ENCODE measurements at places on chromosomes 16 and 17.

DNA sequence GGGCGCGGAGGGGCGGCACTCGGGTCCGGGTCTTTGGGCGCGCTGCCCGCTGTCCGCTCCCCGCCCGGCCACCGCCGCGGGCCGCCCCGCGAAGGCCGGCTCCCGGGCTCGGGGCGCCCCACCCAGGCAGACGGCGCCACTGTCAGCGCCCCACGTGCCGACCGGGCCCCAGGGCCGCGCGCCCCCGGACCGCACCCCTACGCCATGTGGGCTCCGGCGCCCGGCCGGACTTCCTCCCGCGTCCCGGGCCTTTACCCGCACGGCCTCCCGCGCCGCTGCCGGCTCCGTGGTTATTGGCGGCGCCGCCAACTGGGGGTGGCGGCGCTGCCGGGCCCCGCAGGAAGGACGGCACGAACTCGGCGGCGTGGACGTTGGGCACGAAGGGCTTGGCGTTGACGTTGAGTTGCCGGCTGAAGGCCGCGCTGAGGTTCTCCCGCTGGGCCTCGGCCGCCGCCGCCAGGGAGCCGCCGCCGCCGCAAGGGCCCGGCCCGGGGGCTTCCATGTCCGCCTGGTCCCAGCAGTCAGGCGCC, 577 bp downstream of the GSPT1 start:
- peak; percentile 34 for DNase-seq

- DNase-seq: no peak
Measured at GRCh38 chr17:74962622-74963394, 9.8 kb downstream of the HID1 start.

DNA sequence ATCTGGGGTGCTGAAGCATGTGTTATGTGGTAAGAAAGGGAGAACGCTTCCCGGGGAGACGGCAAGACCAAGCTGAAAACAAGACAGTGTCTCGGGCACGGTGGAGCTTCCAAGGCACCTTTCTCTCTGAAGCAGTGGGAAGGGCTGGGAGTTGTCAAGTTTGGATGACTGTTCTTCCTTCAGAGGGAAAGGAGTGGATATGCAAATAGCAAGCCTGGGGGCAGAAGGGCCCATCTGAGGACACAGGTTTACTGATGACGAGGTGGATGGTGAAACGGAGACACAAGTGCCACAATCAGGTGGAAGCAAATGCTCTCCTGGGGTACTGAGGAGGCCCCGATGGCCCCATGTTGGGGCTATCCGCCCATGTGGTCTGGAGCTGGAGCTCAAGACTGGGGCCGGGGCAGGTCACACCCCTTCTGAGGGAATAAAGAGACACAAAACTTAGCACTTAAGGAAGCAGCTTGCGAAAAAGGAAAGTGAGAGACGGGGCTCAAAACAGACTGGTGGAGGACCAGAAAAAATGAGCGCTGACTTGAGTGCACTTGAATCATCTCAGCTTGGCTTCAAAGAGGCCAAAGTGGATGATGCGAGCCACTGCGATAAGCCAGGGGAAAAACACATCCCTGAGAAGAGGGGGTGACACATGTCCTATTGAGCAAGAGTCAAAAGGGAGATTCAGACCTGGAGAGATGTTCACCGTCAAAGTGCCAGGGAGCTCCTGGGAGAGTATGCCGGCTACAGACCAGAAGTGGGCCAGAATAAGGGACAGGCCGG, 34.8 kb upstream of the MTSS2 start:
- DNase-seq: no peak

- DNase-seq: no peak
Measured at GRCh38 chr16:54266363-54266955, 20.1 kb downstream of the IRX3 start.

DNA sequence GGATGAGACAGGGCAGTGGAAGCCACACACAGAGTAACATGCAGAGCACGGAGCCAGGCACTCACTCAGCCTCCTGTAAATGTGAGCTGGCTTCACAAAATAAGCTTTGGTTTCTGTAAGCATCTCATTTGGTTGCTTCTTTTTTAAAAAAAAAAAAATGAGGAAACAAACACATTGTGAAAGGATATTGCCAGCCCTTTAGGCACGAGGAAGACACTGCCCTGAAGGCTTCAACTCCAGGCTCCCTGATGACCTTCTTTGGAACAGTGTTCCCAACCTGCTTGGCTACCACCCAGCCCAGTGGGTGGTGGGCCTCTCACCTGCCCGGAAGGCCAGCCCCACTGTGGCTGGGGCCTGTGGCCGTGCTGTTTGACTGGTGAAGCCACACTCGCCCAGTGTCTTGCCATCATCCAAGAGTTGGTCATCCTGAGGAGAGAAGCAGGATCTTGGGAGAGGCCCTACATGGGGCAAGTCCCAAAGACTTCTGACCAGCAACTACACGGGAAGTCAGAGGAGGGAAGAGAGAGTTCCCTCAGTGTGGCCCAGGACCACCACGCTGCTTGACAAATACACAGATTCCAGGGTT, 1.9 kb downstream of the ELOB start:
- DNase-seq: no peak

GRCh38 chr17:37720989-37721388, 23.9 kb downstream of the HNF1B start:
- DNase-seq: no peak

DNA sequence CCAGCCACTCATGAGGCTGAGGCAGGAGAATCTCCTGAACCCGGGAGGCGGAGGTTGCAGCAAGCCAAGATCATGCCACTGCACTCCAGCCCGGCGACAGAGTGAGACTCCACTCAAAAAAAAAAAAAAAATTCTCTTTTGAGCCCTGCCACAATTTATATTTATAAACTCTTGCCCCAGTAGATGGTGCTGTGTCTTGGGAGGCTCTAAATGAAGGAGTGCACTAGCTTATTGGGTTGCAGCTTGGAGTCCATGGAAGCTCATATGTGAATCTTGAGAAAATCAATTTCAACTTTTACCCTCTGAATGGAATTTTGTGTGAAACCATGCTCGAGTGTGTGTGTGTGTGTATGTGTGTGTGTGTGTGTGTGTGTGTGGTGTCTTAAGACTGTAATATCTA, 420.1 kb downstream of the HS3ST4 start:
- no peak for DNase-seq

DNA sequence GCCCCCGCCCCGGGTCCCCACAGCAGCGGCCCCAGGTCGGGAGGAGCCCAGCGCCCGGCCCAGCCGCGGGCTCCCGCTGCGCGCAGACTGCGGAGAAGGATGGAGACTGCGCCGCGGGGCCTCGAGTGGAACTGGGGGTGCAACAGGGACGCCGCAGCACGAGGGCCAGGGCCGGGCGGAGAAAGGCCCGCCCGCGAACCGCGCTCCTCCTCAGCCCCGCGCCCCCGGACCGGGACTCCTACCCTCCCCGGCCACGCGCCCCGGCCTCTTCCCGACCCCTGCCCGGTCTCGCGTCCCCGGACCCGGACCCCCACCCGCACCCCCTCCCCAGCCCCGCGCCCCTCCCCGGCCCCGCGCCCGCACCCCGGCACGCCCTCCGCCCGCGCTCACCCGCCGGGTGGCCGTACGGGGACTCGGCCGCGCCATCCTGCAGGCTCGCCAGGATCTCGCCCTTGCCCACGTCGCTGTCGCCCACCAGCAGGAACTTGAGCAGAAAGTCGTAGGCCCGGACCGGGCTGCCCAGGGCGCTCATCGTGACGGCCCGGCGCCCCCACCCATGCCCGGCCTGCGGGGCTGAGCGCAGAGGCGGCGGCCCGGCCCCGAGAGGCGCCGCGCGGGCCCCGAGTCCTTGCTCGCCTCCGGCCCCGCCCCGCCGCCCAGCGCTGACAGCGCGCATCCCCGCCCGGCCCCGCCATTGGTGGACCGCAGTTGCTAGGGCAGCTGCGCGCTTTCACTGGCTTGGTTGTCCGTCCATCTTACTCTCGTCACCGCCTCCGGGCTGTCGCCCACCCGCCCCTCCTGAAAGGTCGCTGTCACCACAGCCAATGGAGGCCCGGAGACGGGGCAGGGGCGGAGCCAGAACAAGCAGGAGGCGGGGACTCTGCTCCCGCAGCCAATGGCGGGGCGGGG, at the start of gene RAB40B:
TSS of gene RAB40B (minus strand) at position 634 of the 909 bp plus-strand sequence. CDS start at position 532, 102 bp downstream.
- DNase-seq: peak; percentile 100

DNA sequence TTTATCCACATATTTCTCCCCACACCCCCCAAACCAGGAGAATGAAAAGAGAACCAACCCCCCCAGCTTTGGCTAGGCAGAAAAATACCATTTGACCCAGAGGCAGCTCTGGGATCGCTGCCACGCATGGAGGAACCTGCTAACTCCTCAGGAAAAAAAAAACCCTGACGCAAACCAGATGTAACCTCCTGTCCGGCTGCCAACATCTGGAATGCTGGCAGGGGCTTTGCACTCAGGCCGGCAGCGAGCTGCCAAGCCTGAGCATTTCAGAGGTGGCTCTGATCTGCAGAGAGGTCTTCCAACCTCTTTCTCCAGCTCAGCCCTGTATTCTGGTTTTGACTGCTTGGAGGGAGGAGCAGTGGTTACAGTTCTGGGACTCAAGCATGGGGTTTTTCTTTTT, 8.2 kb downstream of the IGFBP4 start:
- DNase-seq: peak; percentile 86

DNA sequence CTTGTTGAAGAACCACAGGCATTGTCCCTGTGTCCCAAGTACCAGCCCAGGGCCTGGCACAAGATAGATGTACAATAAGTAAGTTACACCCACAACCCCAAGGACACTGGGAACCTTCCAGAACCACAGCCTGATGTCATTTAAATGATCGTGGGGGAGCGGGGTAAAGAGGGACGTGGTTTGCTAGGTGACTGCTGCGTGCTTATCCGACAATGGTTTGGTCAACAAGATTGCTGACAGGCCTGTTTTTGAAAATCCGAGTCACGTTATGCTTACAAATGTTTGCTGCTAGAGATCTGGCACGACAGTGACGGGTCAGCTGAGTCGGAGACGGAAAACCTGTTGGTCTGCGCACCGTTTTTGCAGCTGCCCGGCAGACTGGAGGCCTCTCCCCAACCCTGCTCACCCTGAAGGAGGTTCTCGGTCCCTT, 22.8 kb downstream of the COTL1 start:
- DNase-seq: no peak

DNA sequence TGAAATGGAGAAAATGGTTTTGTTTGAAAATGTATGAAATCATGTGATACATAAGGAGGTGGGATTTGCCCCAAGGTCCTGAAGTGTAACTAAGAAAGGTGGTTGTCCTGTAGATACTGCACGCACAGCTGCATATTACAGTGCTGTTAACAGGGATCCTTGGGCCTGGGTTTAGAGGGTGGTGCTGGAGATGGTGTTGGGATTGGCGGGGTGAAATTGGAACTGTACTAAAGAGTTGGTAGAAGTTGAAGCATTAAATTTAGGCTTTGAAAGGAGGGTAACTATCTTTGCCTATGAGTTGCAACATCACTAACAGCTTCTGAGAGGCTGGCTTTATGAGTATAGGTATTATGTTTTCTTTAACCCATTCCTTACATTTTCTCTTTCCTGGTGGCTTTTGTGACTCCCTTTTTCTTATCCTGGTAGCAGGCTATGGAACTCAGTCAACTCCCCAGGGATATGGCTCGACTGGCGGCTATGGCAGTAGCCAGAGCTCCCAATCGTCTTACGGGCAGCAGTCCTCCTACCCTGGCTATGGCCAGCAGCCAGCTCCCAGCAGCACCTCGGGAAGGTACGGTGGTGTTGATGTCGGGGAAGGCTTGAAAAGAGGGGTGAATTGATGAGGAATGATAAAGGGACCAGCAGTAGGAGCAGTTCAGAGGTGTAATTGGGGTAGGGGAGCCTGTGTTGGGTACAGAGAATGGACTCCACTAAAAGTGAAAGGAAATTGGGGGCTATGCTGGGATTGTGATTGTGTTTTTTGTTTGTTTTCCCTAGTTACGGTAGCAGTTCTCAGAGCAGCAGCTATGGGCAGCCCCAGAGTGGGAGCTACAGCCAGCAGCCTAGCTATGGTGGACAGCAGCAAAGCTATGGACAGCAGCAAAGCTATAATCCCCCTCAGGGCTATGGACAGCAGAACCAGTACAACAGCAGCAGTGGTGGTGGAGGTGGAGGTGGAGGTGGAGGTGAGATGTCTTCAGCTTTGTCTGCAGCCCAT, 3.8 kb downstream of the FUS start:
- no peak for DNase-seq

DNA sequence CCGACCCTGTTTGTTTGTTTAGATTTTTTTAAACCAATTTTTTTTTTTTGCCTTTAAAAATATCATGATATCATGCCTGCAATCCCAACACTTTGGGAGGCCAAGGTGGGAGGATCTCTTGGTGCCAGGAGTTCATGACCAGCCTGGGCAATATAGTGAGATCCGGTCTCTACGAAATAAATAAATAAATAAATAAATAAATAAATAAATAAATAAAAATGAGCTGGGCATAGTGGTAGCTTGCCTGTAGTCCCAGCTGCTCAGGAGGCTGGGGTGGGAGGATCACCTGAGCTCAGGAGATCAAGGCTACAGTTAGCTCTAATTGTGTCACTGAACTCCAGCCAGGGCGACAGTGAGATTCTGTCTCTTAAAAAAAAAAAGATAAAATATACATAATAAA, 8.1 kb upstream of the IGF2BP1 start:
- DNase-seq: no peak

GRCh38 chr16:15518381-15519351, 84.3 kb downstream of the BMERB1 start:
- peak; percentile 42 for DNase-seq

- DNase-seq: no peak
Measured at GRCh38 chr16:49937886-49938285, 82.0 kb upstream of the ZNF423 start.

All from AG08395 (cell line).